ENCODE measurements at places on chromosomes 3 and 15. TPM values are rescaled to one million over a fixed set of nuclear protein-coding genes. Genes with fewer than 3 reads are reported as not detected.

Gene RETNLB
- total RNA-seq = not detected

Gene LRRC34
- 1.7 TPM for total RNA-seq

Gene SYNM
- total RNA-seq = 379 TPM

Gene IGDCC3
- total RNA-seq = 0.57 TPM

Gene FBXW12
- total RNA-seq = not detected

Gene PATL2
- total RNA-seq = 1.5 TPM

Gene CLRN1
- total RNA-seq = not detected

Gene CFAP161
- 0.28 TPM for total RNA-seq

Gene KBTBD13
- 4.3 TPM for total RNA-seq

Gene KCNMB2
- total RNA-seq = 3.1 TPM

DNA sequence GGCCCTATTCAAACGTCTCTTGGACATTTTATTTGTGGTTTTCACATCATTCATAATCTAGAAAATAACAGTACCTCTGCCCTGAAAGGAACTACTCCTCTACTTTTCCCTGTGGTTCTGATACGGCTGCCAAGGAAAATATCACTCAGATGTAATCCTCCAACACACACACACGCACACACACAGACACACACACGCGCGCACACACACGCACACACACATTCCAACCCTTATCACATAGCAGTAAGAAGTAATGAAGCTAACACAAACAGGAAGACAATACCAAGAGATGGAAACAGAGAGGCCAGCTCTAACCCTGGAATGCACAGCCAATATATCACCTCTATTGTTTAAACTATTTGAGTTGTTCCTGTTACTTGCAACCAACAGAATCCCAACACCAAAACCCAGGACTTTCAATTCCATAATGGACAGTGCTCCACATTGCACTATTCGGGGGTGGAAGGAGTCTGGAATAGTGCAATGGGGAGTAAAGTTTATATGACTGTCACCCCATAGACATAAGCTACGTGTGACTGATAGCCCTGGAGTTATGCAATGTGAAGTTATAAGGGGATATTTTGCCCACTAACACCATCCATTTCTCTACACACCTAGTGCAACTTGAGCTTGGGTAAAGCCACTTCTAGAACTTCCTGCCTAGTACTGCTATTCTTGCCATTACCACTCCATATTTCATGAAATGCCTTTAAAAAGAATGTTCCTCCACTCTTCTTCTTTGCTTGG lies 71.3 kb upstream of the FNDC3B start:
- no peaks in the 10 kb centered on the region for H3K27me3 ChIP-seq
- DNase-seq = peak; percentile 22
- H3K4me1 ChIP-seq = peaks cover 12% of the 10 kb centered on the region

- no peaks in the 10 kb centered on the region for H3K36me3 ChIP-seq
- no peak overlapping the region for H3K4me3 ChIP-seq
- H3K27me3 ChIP-seq = peaks cover 20% of the 10 kb centered on the region
- no peak overlapping the region for H3K27ac ChIP-seq
Measured at GRCh38 chr3:10563396-10563795, 58.0 kb upstream of the ATP2B2 start.

DNA sequence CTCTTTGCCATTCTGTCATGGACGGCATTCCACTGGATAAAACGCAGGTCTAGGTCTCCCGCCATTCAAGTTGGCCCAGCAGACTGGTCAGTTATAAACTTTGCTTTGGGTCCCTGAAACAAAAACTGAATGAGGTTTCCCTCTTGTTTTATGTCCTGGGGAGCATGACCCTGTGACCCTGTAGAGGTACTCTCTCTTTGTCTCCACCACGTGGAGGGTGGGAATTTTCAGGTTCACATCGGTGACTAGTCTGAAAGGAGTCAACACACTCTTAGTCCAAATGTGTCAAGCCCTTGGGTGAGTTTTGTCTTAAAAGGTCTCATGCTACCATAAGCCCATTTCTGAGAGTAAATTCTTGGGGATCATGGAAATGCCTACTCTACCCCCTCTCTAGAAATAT lies 139.9 kb downstream of the PLCH1 start:
- no peaks in the 10 kb centered on the region for H3K36me3 ChIP-seq
- no peak overlapping the region for H3K4me3 ChIP-seq
- no peaks in the 10 kb centered on the region for H3K4me1 ChIP-seq
- no peak overlapping the region for H3K27ac ChIP-seq
- no peaks in the 10 kb centered on the region for H3K27me3 ChIP-seq

DNA sequence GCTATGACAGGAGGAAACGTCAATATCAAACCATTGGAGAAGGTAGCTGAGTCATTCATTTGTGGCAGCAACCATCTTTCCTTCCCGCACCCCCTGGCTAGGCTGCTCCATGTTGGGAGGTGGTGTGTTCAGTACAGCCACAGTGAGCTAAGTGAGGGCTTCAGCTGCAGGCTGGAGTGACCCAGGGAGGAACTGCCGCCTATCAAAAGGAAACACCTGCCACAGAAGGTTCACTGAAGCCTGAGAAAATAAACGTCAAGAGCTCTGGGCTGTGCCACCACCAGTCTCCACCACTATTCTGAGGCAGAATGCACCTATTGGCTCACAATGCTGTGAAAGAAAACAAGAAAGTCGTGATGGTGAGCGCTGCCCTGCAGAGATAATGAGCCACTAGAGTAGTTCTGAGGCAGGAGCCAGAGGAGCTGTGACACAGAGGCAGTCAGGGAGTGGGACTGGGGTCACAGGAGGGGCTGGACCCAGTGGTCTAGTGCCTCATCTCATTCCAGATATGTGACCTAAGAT lies 34.8 kb upstream of the CD47 start:
- no peaks in the 10 kb centered on the region for H3K36me3 ChIP-seq
- H3K27me3 ChIP-seq = no peaks in the 10 kb centered on the region
- peak overlapping the region; percentile 83 for H3K27ac ChIP-seq
- no peaks in the 10 kb centered on the region for H3K4me1 ChIP-seq

DNA sequence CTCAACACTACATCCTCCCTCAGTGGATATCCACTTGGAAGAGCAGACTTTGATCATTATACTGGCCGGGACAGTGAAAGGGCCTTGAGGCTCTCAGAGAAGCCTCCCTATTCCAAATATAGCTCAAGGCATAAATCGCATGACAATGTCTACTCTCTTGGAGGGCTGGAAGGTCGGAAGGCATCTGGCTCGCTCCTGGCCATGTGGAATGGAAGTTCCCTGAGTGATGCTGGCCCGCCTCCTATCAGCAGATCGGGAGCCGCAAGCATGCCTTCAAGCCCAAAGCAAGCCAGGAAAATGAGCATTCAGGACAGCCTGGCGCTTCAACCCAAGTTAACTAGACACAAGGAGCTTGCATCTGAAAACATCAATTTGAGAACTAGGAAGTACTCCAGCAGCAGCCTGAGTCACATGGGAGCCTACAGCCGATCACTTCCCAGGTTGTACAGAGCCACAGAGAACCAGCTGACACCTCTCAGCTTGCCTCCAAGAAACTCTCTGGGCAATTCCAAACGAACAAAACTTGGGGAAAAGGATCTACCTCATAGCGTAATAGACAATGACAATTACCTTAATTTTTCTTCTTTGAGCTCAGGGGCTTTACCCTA lies 25.4 kb downstream of the PHLDB2 start:
- H3K27ac ChIP-seq = no peak overlapping the region
- H3K4me1 ChIP-seq = peaks cover 11% of the 10 kb centered on the region
- H3K36me3 ChIP-seq = no peaks in the 10 kb centered on the region
- no peak overlapping the region for H3K4me3 ChIP-seq
- peak; percentile 47 for DNase-seq
- no peaks in the 10 kb centered on the region for H3K27me3 ChIP-seq

- H3K27ac ChIP-seq = no peak overlapping the region
- no peak for DNase-seq
- H3K36me3 ChIP-seq = no peaks in the 10 kb centered on the region
- H3K4me3 ChIP-seq = no peak overlapping the region
Measured at GRCh38 chr15:89299896-89300295, 34.7 kb downstream of the POLG start.

- H3K4me1 ChIP-seq = peaks cover 28% of the 10 kb centered on the region
- no peaks in the 10 kb centered on the region for H3K36me3 ChIP-seq
- H3K27ac ChIP-seq = no peak overlapping the region
- no peak for DNase-seq
- H3K27me3 ChIP-seq = no peaks in the 10 kb centered on the region
- H3K4me3 ChIP-seq = no peak overlapping the region
Measured at GRCh38 chr15:40510201-40510600, 39.4 kb downstream of the CHST14 start.

- DNase-seq = no peak
- no peaks in the 10 kb centered on the region for H3K36me3 ChIP-seq
- H3K4me3 ChIP-seq = no peak overlapping the region
- peaks cover 7% of the 10 kb centered on the region for H3K4me1 ChIP-seq
Measured at GRCh38 chr15:88382482-88382983, 84.7 kb downstream of the MRPL46 start.

GRCh38 chr3:163327086-163327485 lies 1751.2 kb downstream of the SI start:
- H3K4me1 ChIP-seq = no peaks in the 10 kb centered on the region
- H3K4me3 ChIP-seq = no peak overlapping the region
- no peaks in the 10 kb centered on the region for H3K36me3 ChIP-seq
- DNase-seq = no peak

GRCh38 chr3:120683213-120683612 lies 1.2 kb upstream of the HGD start:
- no peak overlapping the region for H3K4me3 ChIP-seq
- H3K27me3 ChIP-seq = no peaks in the 10 kb centered on the region
- no peak overlapping the region for H3K27ac ChIP-seq
- H3K36me3 ChIP-seq = peaks cover 6% of the 10 kb centered on the region

DNA sequence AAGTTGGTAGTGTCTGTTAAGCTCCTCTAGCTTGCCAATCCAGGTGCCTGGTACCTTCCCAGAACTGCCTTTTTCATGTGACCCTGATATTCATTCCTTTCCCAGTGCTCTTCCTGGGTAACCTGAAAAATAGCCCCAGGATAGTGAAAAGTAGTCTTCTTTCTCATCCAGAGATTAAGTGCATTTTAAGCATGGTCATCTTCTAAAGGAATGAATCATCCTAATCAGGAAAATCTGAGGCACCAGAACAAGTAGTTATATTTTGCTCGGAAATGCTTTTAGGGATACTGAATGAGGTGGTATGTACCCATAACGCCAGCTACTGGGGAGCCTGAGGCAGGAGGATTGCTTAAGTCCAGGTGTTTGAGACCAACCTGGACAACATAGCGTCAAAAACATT lies 23.1 kb upstream of the PDCD6IP start:
- no peaks in the 10 kb centered on the region for H3K4me1 ChIP-seq
- no peak for DNase-seq
- H3K27me3 ChIP-seq = no peaks in the 10 kb centered on the region
- H3K27ac ChIP-seq = no peak overlapping the region
- no peak overlapping the region for H3K4me3 ChIP-seq

- H3K27ac ChIP-seq = no peak overlapping the region
- no peaks in the 10 kb centered on the region for H3K36me3 ChIP-seq
- H3K27me3 ChIP-seq = no peaks in the 10 kb centered on the region
- DNase-seq = no peak
- no peaks in the 10 kb centered on the region for H3K4me1 ChIP-seq
Measured at GRCh38 chr3:104988496-104988895, 378.2 kb upstream of the ALCAM start.

- peaks cover 14% of the 10 kb centered on the region for H3K4me1 ChIP-seq
- no peaks in the 10 kb centered on the region for H3K36me3 ChIP-seq
- no peaks in the 10 kb centered on the region for H3K27me3 ChIP-seq
- no peak overlapping the region for H3K4me3 ChIP-seq
Measured at GRCh38 chr15:63374686-63375520, 6.7 kb downstream of the CA12 start.

DNA sequence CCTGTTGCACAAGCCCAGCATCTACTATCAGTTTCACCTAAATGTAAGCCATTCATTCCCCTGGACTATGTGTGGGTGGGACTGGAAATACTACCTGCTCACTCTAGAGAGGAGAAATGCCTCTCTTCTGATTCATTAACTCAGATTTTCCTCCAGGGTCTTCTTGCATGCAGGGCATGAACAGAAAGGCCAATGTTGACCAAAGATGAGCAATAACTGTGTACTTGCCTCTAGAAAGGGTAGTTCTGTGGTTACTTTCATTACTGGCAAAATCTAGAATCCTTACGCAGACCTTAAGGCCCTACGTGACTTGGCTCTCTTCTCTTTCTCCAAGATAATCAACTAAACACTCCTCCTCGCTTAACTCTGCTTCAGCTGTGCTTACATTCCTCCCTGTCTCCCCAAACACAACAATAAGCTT lies 81.4 kb upstream of the PSMD6 start:
- H3K4me1 ChIP-seq = no peaks in the 10 kb centered on the region
- H3K27ac ChIP-seq = no peak overlapping the region
- no peak overlapping the region for H3K4me3 ChIP-seq
- peaks cover 2% of the 10 kb centered on the region for H3K36me3 ChIP-seq
- no peak for DNase-seq

- no peak overlapping the region for H3K4me3 ChIP-seq
- peak; percentile 21 for DNase-seq
- H3K27ac ChIP-seq = no peak overlapping the region
- H3K36me3 ChIP-seq = no peaks in the 10 kb centered on the region
Measured at GRCh38 chr3:197186887-197187588, 111.4 kb downstream of the DLG1 start.

- H3K27me3 ChIP-seq = peaks cover 8% of the 10 kb centered on the region
- H3K4me3 ChIP-seq = no peak overlapping the region
- no peak for DNase-seq
Measured at GRCh38 chr3:160444411-160444810, 5.2 kb downstream of the TRIM59 start.

- no peaks in the 10 kb centered on the region for H3K36me3 ChIP-seq
- H3K4me3 ChIP-seq = no peak overlapping the region
- DNase-seq = no peak
- H3K27ac ChIP-seq = no peak overlapping the region
- H3K4me1 ChIP-seq = peaks cover 23% of the 10 kb centered on the region
Measured at GRCh38 chr15:99496302-99496629, 69.5 kb upstream of the MEF2A start.

GRCh38 chr3:145188079-145188770 lies 972.8 kb downstream of the PLOD2 start:
- H3K4me3 ChIP-seq = no peak overlapping the region
- H3K27ac ChIP-seq = no peak overlapping the region
- DNase-seq = no peak
- H3K36me3 ChIP-seq = no peaks in the 10 kb centered on the region

DNA sequence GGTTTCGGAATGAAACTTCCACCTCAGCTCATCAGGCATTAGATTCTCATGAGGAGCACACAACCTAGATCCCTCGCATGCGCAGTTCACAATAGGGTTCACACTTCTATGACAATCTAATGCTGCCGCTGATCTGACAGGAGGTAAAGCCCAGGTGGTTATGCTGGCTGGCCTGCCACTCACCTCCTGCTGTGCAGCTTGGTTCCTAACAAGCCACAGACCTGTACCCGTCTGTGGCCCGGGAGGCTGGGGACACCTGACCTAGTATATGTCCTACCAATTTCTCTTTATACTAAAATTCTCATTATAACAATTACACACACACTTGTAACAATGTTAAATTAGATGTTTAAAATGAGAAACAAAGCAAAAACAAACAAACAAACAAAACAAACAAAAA lies 172.2 kb downstream of the SLC9A9 start:
- H3K4me1 ChIP-seq = peaks cover 7% of the 10 kb centered on the region
- H3K27me3 ChIP-seq = no peaks in the 10 kb centered on the region
- no peak overlapping the region for H3K4me3 ChIP-seq
- no peak for DNase-seq
- H3K27ac ChIP-seq = no peak overlapping the region

Measured in heart right ventricle (tissue), 16 donors.